ENCODE measurements at places on chromosomes 16 and 17. TPM values are rescaled to one million over a fixed set of nuclear protein-coding genes. Genes with fewer than 3 reads are reported as not detected.

Gene SHBG
- total RNA-seq: 1.2 TPM

Gene CCDC154
- 2.0 TPM for total RNA-seq

Gene CSHL1
- total RNA-seq: not detected

Gene ST6GALNAC1
- 0.15 TPM for total RNA-seq

Gene OR3A2
- not detected for total RNA-seq

DNA sequence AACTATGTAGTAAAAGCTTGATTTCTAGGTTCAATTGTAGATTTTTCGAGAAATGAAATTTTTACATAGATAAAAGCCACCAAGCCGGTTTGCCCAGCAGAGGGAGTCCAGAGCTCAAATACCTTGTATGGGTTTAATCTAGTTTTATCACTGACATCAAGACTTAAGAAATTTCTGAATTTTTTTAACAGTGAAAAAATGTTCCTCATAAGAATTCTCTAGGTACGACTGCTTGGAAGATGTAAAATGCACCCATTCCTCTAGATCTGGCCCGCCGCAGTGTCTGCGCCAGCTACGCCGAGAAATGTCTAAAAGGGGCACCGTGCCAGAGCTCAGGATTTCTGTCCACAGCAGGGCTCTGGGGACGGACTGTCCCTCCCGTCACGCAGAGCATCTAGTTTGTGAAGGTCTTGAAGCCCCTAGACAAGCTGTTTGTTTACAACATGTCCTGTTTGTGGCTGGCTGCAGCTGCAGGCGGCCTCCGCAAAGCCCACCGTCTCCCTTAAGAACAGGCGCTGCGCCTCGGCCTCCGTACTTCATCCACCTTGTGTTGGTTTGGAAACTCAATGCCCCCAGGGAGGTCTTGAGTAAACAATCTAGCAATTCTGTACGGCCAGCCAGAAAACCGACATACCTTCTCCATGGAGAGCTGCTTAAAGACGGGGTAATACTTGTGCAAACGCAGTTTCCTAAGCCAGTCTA, 24.8 kb downstream of the MAP1LC3B start:
- H3K4me3 ChIP-seq: no peak overlapping the region
- H3K27me3 ChIP-seq: no peaks in the 10 kb centered on the region
- DNase-seq: no peak

- H3K4me3 ChIP-seq: no peak overlapping the region
- no peaks in the 10 kb centered on the region for H3K36me3 ChIP-seq
- no peaks in the 10 kb centered on the region for H3K27me3 ChIP-seq
- H3K27ac ChIP-seq: no peak overlapping the region
- no peak for DNase-seq
- H3K4me1 ChIP-seq: no peaks in the 10 kb centered on the region
Measured at GRCh38 chr16:73996624-73997339, 299.8 kb upstream of the PSMD7 start.

GRCh38 chr17:48438516-48439061, 8.6 kb upstream of the SKAP1 start:
- no peaks in the 10 kb centered on the region for H3K36me3 ChIP-seq
- H3K4me3 ChIP-seq: no peak overlapping the region
- H3K4me1 ChIP-seq: no peaks in the 10 kb centered on the region
- H3K27me3 ChIP-seq: no peaks in the 10 kb centered on the region
- H3K27ac ChIP-seq: no peak overlapping the region

DNA sequence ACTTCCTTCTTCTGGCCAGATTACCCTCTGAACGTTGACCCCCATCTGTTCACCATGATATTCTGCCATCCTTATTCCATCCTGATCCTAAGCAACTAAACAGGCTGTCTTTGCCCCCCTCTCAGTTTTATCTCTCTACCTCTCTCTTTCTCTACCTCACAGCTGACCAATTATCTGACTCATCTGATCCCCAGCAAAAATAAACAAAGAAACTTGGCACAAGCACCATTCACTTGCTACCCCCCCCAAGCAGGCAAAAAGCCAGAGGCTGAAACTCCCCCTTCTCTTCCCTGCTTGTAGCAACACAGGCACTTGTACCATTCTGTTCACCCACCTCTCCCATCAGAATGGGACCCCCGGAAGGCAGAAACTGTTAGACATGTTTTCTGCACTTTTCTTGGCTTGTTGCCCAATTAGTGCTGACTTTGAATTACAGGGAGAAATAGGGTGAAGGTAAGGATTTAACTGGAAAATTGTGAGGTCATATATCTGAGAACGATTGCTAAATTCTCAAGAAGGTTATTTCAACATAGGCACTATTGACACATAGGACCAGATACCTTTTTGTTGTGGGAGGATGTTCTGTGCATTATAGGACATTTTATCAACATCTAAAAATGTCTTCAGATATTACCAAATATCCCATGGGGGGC, 163.2 kb downstream of the TOX3 start:
- no peaks in the 10 kb centered on the region for H3K4me1 ChIP-seq
- no peak overlapping the region for H3K4me3 ChIP-seq
- no peak overlapping the region for H3K27ac ChIP-seq
- H3K36me3 ChIP-seq: no peaks in the 10 kb centered on the region
- no peak for DNase-seq

- H3K27me3 ChIP-seq: peaks cover 3% of the 10 kb centered on the region
- no peaks in the 10 kb centered on the region for H3K36me3 ChIP-seq
- H3K4me1 ChIP-seq: peaks cover 6% of the 10 kb centered on the region
- no peak overlapping the region for H3K4me3 ChIP-seq
Measured at GRCh38 chr17:79154446-79154845, 79.8 kb downstream of the ENGASE start.

GRCh38 chr17:80924807-80925610, 66.6 kb upstream of the CHMP6 start:
- no peak overlapping the region for H3K4me3 ChIP-seq
- H3K27me3 ChIP-seq: no peaks in the 10 kb centered on the region
- H3K36me3 ChIP-seq: no peaks in the 10 kb centered on the region
- no peaks in the 10 kb centered on the region for H3K4me1 ChIP-seq

- H3K27ac ChIP-seq: peak overlapping the region; percentile 100
- peaks cover 53% of the 10 kb centered on the region for H3K4me1 ChIP-seq
- peak; percentile 54 for DNase-seq
- H3K36me3 ChIP-seq: no peaks in the 10 kb centered on the region
- H3K27me3 ChIP-seq: no peaks in the 10 kb centered on the region
Measured at GRCh38 chr17:45371414-45372324, 54.8 kb upstream of the MAP3K14 start.

GRCh38 chr16:4814542-4815173, 12.2 kb upstream of the ROGDI start:
- H3K27me3 ChIP-seq: no peaks in the 10 kb centered on the region
- DNase-seq: no peak
- no peak overlapping the region for H3K4me3 ChIP-seq
- H3K4me1 ChIP-seq: no peaks in the 10 kb centered on the region
- no peak overlapping the region for H3K27ac ChIP-seq

- H3K27me3 ChIP-seq: no peaks in the 10 kb centered on the region
- no peaks in the 10 kb centered on the region for H3K36me3 ChIP-seq
- H3K27ac ChIP-seq: no peak overlapping the region
- no peak for DNase-seq
Measured at GRCh38 chr16:78791926-78792325, 692.5 kb downstream of the WWOX start.

DNA sequence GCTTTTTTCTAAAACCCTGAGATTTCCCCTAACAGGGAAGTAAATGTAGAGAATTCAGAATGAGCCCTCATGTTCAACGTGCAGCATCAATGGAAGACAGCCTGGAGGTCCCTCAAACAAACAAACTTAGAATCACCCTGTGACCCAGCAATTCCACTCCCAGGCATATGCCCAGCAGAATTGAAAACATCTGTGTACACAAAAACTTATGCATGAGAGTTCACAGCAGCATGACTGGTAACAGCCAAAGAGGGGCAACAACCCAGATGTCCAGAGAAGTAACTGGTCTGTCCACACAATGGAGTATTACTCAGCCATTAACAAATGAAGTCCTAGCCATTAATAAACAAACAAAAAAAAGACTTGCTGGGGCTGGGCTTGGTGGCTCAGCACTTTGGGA, 252.7 kb downstream of the PARN start:
- DNase-seq: no peak
- H3K27ac ChIP-seq: no peak overlapping the region
- no peaks in the 10 kb centered on the region for H3K27me3 ChIP-seq

Data from Panc1 (cell line).